ENCODE measurements at places on chromosomes 4 and X. TPM values are rescaled to one million over a fixed set of nuclear protein-coding genes. Genes with fewer than 3 reads are reported as not detected.

- DNase-seq, result no peak
Measured at GRCh38 chrX:97230948-97231347, 347.2 kb downstream of the RPA4 start.

- DNase-seq, result no peak
Measured at GRCh38 chr4:139715746-139716391, 50.2 kb downstream of the MGST2 start.

DNA sequence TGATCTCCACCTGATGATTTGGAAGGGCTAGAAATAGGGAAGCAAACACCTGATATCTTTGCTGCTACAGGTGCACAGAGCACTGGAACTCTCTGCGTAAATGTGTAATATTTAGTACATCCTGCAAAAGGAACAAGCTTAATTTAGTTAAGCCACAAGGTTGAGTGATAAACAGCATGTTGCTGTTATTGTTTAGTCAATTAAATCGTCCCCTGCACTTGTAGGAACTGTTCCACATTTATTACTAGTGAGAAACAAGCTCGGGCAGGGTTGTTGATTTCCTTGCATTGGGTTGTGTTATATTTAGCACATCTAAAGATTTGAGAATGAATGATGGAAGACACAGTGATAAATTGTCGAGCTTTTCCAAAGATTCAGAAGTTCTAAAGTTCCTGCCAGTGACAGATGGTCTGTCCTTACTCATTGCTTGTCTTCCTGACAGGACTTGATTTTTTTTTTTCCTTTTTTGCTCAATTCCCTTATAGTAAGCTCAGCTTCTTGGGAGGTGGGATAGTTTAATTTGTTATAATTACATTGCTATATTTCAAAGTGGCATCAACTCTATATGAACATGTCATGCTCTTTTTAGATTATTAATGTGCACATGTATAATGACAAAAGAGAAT is 627.0 kb upstream of the ATOH1 start:
- DNase-seq, result no peak

- DNase-seq, result no peak
Measured at GRCh38 chr4:128917781-128918180, 108.3 kb downstream of the JADE1 start.

DNA sequence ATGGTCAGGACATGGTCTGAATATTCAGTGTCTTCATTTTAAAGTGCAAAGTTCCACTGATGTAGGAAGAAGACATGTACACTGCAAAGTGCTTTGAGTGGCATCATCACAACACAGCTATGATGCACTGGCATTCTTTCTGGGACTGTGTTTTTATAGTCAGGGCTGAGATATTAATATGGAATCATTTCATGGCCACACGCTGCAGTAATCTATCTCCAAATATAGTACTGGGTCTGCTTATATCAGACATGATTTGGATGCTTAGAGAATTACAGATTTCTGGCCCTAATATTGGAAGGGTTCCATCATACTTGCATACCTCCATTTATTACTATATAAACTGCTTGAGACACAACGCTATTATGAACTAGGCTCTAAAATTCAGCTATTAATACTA is 1170.9 kb downstream of the NLGN4X start:
- DNase-seq, result no peak

Gene BTC
- not detected for total RNA-seq

Gene AMER1
- 2.4 TPM for total RNA-seq

Gene CDX4
- not detected for total RNA-seq

All from activated naive CD4-positive, alpha-beta T cell treated with anti-CD3 and anti-CD28 coated beads for 36 hours (primary cell).